ENCODE measurements at places on chromosomes 2 and 18. TPM values are rescaled to one million over a fixed set of nuclear protein-coding genes. Genes with fewer than 3 reads are reported as not detected.

Gene SNRPD1
- total RNA-seq, result 101 TPM

Gene TCF7L1
- total RNA-seq, result not detected

GRCh38 chr2:143682436-143683055 is 553.3 kb downstream of the ARHGAP15 start:
- no peak for DNase-seq
- peak overlapping the region; percentile 5 for H3K27ac ChIP-seq
- no peaks in the 10 kb centered on the region for H3K27me3 ChIP-seq

Gene SNORC
- total RNA-seq, result 0.97 TPM

Gene ROCK2
- 19.1 TPM for total RNA-seq

Gene RIT2
- not detected for total RNA-seq

DNA sequence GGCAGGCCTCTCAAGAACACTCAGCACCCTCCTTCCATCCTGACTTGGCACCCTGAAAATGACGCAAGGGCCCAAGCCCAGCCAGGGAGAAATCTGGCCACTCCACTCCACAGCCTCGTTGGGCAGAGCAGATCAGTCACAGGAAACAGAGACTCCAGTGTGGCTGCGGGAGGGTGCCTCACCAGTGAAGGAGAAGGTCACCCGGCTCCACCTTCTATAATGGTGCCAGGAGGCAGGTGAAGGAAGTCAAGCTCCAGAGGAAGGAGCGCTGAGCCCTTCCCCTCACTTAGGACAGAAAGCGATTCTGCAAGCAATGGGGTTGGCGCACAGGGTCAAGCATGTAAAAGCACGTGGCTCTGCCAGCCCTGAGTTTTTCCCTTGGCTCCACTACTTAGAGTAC is 35.3 kb downstream of the CRACDL start:
- DNase-seq, result no peak
- no peak overlapping the region for H3K27ac ChIP-seq
- H3K36me3 ChIP-seq, result no peaks in the 10 kb centered on the region
- H3K27me3 ChIP-seq, result no peaks in the 10 kb centered on the region
- no peak overlapping the region for H3K4me3 ChIP-seq
- H3K4me1 ChIP-seq, result no peaks in the 10 kb centered on the region

Gene KIAA2012
- total RNA-seq, result not detected

- DNase-seq, result no peak
- H3K27ac ChIP-seq, result no peak overlapping the region
- no peaks in the 10 kb centered on the region for H3K4me1 ChIP-seq
- no peaks in the 10 kb centered on the region for H3K36me3 ChIP-seq
Measured at GRCh38 chr18:14925281-14925709, 177.3 kb downstream of the ANKRD30B start.

- H3K27ac ChIP-seq, result no peak overlapping the region
- no peak for DNase-seq
- no peaks in the 10 kb centered on the region for H3K27me3 ChIP-seq
Measured at GRCh38 chr2:224847961-224848850, 132.0 kb upstream of the CCDC195 start.

- H3K4me3 ChIP-seq, result no peak overlapping the region
- H3K36me3 ChIP-seq, result no peaks in the 10 kb centered on the region
- H3K4me1 ChIP-seq, result no peaks in the 10 kb centered on the region
- DNase-seq, result no peak
- peak overlapping the region; percentile 36 for H3K27ac ChIP-seq
Measured at GRCh38 chr2:100396483-100396882, 21.0 kb downstream of the CHST10 start.

DNA sequence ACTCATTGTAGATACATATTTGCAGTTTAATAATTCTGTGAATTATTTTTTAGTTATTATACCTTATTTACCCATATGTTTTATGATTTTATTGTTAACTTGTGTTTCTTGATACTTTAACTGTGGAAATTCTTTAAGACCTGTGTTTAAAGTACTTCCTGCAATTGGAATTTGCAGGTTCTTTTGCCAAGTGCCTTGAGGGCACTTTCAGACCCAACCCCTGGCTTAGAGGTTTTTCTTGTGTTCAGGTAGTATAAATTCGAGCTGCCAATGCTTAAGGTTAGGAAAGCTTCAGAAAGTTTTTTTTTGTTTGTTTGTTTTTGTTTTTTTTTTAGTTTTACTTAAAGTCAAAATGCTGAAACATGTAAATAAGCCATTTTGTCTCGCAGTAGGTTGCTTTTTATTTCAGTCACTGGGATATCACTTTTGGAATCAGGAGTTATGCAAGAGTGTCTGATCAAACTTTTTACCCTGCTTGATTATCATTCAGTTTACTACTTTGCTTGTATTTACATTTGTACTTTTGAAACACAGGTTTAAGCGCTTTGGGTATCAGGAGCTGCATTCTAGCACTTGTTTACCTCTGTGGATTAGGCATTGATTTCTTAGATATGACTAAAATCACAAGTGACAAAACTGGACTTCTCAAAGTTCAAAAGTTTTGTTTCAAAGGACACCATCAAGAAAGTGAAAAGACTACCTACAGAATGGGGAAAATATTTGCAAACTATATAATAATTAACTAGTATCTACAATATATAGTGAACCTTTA is 31.8 kb downstream of the TDRD15 start:
- no peaks in the 10 kb centered on the region for H3K27me3 ChIP-seq
- no peak overlapping the region for H3K27ac ChIP-seq
- no peaks in the 10 kb centered on the region for H3K36me3 ChIP-seq
- no peak overlapping the region for H3K4me3 ChIP-seq
- no peaks in the 10 kb centered on the region for H3K4me1 ChIP-seq

DNA sequence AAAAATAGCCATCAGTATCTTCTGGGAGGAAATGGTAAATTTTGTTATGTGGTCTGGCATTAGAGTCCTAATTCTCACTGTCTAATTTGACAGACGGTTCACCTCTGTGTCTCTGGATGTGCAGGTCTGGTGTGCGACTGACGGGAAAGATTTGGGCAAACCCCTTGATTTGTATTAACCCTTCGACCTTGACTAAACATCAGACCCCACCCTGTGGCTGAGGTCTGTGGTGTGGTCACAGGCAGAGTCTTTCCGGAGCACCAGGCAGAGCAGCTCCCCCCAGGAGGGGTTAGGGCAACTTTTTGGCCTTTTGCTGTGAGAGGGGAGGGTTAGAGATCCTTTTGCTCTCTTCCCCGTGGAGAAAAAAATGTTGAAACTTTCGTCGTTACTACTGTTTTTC is 6.4 kb downstream of the TWIST2 start:
- no peak for DNase-seq
- no peaks in the 10 kb centered on the region for H3K4me1 ChIP-seq
- H3K4me3 ChIP-seq, result no peak overlapping the region
- no peaks in the 10 kb centered on the region for H3K36me3 ChIP-seq

Gene MROH2A
- not detected for total RNA-seq

Gene ASAP2
- 0.17 TPM for total RNA-seq

GRCh38 chr2:164737612-164738081 is 104.0 kb downstream of the COBLL1 start:
- H3K4me1 ChIP-seq, result no peaks in the 10 kb centered on the region
- no peak overlapping the region for H3K27ac ChIP-seq
- H3K36me3 ChIP-seq, result no peaks in the 10 kb centered on the region
- H3K4me3 ChIP-seq, result no peak overlapping the region

Measured in activated CD4-positive, alpha-beta T cell treated with anti-CD3 and anti-CD28 coated beads, Interleukin-2, amount 10 ng/mL, durations not matched to agents 7 days and 5 days (primary cell).